ENCODE measurements at places on chromosomes 12 and 14. TPM values are rescaled to one million over a fixed set of nuclear protein-coding genes. Genes with fewer than 3 reads are reported as not detected.

GRCh38 chr14:94049625-94050023, 23.5 kb downstream of the OTUB2 start:
- DNase-seq: no peak

SLC25A47 gene
- not detected for total RNA-seq

RNASE8 gene
- not detected for total RNA-seq

DNA sequence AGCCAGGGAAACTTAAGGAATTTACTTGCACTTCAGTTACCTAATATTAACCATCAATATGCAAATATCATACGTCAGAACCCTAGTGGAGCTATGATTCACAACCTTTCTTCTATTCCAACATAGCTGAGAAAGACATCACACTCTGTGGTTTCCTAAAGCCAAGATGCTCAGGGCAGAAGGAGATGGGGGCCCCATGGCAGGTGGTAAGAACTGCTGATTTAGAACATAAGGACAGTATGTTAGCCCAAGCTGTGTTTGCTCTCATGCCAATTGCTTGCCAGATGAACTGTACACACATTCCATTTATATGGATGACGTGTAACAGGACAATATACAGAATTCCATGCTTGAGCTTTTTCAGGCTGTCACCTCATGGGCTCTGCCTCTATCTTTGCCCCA, 34.6 kb downstream of the HECTD4 start:
- DNase-seq: no peak

DNA sequence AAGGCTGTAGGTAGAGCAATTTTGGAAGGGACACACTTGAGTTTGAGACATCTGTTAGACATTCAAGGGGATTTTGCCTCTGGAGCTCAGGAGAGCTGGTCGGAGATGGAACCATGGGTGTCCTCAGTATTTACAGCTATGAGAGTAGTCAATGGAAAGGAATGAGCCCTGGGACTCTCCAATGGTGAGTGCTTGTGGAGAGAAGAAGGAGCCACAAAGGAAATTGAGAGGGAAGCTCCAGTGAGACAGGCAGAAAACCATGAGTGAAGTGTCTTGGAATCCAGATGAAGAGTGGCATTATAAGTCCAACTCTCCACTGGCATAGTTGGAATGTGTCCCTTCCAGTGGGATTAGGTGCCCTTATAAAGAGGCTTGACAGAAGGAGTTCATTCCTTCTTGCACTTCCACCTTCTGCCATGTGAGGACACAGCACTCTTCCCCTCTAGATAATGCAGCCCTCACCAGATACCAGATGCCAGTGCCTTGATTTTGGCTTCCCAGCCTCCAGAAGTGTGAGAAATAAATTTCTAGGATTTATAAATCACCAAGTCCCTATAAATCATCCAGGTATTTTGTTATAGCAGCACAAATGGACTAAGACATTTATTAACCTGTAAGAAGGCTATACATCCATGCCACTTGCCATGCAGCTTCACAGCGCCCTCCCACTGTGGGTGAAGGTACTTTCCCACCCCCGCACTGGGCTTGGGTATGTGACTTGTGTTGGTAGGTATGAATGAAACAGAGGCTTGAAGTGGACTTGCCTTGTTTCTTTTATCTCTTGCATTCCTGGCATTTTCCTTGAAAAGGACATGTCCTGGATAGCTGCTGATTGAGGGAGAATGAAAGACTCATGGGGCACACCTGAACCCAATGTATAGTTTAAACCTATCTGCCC, 27.3 kb downstream of the LLPH start:
- no peak for DNase-seq
